A172 (cell line): ENCODE measurements at places on chromosomes 7 and 10. TPM values are rescaled to one million over a fixed set of nuclear protein-coding genes. Genes with fewer than 3 reads are reported as not detected.

- DNase-seq: no peak
These were observed 213.1 kb downstream of the PCDH15 start for GRCh38 chr10:54587971-54588370.

DNA sequence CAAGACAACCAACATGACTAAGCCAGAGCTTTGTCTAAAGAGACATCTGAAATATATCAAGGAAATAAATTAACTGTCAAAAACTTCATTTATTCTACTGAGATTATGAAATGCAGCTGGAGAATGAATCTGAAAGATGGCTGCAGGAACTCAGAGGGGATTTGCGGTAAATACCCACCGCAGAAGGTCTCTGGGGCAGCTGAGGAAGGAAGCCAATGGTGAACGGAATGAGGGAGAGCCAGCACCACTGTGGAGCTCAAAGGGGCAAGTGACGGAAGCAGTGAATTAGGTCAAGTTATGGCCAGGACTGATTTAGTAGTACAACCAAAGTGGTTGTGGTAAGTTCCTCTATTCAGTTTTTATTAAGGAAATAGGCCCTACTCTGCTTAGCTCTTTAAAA is 215.3 kb upstream of the GLI3 start:
- no peak for DNase-seq

GRCh38 chr10:128016423-128017060 is 109.6 kb downstream of the PTPRE start:
- DNase-seq: no peak

GRCh38 chr7:142808802-142809583 is 38.2 kb downstream of the PRSS2 start:
- DNase-seq: peak; percentile 97

GRCh38 chr7:82705517-82706260 is 262.1 kb upstream of the CACNA2D1 start:
- no peak for DNase-seq

DNA sequence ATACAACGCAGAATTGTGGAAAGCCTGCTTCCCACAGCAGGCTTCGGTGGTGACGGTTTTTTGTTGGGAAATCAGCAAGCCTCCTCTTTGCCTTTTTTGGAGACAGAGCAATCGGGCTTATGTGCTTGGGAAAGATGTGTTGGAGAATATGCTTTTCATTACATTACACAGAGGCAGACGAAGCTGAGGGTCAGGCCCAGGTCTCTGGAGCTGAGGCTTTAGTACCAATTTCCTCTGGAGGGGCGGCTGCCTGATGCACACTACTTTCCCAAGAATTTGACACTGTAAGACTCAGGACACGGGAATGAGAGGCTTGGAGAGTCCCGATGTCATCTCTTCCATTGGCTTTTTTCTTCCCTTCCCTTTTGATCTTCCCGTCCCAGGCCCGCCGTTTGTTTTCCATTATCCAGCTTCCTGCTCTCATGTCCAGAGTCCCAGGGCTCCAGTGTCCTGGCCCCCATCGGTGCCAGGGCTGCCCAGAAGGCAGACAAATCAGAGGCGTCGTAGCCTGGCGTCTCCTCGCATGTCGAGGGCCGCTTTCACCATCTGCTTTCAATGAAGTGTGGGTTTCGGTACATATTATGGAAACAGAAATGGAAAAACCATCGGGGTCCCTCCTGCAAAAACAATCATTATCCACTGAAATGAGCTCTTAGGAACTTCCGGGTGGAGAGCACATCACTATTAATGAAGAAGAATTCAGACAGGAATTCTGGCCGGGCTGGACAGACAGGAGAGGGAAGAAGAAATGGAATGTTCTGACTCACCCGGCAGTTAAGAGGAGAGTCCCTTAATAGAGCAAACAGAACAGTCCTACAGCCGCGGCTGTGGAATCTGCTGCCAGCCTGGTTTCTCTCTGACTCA is 123.0 kb upstream of the JCAD start:
- peak; percentile 92 for DNase-seq

GRCh38 chr7:100157334-100158228 is 942 bp downstream of the TRAPPC14 start:
- DNase-seq: peak; percentile 50

DNA sequence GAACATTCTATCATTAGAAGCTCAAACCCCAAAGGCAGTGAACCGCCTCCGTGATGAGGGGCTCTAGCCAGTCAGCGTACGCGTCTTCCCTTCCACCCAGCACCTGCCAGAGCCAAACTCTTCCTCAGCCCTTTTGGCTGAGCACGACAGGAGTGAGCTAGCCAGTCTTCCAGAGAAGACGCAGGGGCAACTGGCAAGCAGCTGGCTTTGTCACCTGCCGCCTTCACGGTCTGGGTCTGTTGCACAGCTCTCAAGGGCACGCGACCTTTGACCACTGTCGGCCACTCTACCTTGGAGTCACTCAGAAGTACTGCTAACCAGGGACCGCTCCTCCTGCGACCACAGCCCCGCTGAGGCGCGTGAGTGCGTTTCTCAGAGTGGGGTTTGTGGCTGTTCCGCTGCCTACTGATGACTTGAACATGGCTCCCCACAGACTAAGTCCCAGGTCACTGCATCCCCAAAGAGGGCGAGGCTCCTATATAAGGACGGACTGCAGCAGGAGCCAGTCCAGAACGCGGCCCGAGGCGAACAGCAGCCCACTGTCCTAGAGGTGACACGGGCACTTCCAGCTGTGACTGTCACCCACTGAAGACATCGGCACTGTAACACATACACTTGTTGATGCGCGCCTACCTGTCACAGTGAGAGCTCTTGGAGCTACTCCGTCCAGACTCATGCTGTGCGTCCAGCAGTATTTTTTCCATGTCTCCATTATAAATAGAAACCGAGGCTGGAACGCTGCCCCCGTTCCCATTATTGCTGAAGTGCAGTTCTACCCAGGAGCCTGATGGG is 8.4 kb downstream of the BNIP3 start:
- DNase-seq: no peak

- DNase-seq: no peak
These were observed 289.3 kb downstream of the GRID1 start for GRCh38 chr10:86077271-86077670.

- DNase-seq: no peak
These were observed 79.0 kb upstream of the CELF2 start for GRCh38 chr10:10938676-10939075.

DNA sequence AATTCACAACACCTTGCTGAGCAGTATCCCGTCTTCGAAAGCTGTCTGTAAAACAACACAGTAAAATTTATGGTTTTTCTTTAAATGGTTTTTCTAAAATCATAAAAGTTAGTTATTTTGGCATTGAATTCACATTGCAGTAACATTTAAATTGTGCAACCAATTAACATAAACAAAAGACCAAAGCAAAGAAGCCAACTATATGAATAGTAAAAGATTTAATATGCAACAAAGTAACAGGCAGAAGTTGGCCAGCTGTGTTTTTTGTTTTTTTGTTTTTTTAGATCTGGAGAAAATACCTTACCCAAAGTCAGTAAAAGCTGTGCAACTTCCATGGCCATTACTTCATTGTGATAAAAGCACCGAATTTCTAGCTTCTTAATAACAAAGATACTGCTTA is 11.3 kb downstream of the SRI start:
- no peak for DNase-seq

- no peak for DNase-seq
These were observed 101.0 kb downstream of the SKIDA1 start for GRCh38 chr10:21424459-21424861.

DNA sequence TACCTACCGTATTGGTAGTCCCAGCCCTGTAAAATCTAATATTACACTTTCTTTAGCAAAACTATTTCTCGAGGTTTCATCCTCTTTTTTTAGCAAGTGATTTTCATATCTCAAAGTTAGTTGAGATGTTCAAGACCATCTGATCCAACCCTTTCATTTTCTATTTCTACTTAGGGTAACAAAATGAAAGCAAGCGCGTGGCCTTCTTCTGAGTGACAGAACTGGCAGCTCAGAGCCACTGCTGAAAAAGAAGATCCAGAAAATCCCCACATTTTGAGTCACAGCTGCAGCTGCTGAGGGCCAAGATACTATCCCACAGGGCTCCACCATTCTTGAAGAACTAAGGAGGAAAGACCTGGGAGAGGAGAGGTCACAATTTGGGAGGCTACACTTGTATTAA is 24.8 kb upstream of the ZNF800 start:
- no peak for DNase-seq

DNA sequence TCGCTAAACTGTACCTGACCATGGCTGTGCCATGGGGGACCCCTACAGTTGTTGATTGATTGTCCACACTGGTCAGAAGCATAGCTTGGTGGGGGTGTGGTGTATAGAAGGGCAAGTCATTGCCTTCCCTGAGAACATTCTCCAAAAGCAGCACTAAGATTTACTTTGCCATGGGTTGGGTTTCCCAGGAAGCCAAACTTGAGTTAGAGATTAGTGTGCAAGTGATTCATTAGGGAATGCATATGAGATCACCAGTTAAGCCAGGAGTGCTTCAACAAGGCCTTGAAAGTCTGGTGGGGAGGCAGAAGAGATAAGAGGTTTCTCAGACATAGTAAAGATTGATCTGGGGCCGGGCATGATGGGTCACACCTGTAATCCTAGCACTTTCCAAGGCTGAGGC is 21.4 kb upstream of the TPST1 start:
- peak; percentile 69 for DNase-seq

- DNase-seq: peak; percentile 82
These were observed 46.4 kb upstream of the TMEM72 start for GRCh38 chr10:44864637-44865288.

DNA sequence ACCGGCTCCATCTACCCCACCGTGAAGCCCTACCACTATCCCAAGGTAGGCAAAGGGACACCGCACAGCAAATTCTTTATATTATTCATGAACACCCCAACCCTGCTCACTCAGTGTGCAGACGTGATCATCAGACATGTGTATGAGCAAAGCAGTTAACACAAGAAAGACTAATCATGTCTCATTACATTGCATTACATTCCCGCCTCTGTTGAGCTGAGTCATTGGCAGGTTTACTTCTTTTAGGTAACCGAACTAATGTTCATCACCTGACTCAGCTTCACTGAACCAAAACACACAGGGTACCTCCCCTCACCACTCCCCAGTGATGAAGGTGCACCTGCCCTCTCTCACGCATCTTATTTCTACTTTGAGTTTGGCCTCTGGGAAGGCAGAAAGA is 233.4 kb downstream of the PAXIP1 start:
- DNase-seq: no peak

- DNase-seq: no peak
These were observed 107.5 kb downstream of the MTPAP start for GRCh38 chr10:30241422-30242110.

- DNase-seq: no peak
These were observed 1.7 kb upstream of the IGFBP3 start for GRCh38 chr7:45922810-45923209.

GRCh38 chr7:930975-931758 is 23.3 kb downstream of the ADAP1 start:
- no peak for DNase-seq

- DNase-seq: no peak
These were observed 1.3 kb downstream of the HHEX start for GRCh38 chr10:92690915-92691590.

DNA sequence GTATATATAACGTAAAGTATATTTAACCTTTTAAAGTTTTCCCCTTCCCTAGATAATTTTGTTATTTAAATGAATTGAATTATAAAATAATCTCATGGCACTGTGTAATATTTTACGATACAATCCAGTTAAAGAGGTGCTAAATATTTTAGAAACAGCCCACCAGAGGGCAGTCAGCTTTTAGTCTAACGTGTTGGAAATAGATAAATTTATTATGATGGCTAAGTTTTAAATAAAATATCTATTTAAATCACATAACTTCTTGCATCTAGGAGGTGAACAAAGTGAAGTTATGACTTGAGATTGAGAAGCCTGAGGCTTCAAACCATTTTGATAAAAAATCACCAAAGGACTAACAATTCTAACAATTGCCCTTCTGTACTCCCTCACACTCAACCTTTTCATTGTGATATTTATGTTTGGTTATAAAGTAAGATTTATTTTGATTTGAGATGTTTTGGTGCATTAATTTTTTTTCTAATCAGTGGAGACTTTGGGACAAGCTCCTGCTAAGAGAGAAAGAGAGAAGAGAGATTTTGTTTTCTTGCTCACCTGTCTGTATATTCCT is 171.5 kb upstream of the SP4 start:
- DNase-seq: peak; percentile 54

GRCh38 chr10:75263806-75264205 is 28.0 kb upstream of the COMTD1 start:
- DNase-seq: no peak

- no peak for DNase-seq
These were observed 420.3 kb upstream of the POM121L12 start for GRCh38 chr7:52615021-52615695.

DNA sequence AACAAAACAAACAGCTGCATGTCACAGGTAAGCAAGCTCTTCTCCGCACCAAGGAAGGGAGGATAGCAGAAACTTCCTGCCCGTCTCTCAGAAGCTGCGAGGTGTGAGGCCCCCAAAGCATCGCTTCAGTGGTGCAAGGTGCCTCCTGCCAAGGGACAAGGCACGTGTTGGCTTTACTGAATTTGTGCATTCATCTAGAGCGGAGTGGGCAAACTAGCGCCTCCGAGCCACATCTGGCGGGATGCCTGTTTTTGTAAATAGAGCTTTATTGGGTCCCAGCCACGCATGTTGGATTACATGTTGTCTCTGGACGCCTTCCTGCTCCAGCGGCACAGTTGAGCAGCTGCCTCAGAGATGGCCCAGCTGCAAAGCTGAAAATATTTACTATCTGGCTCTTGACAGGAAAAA is 27.7 kb downstream of the PHYH start:
- no peak for DNase-seq

GRCh38 chr10:86857128-86857721 is 100.2 kb downstream of the MMRN2 start:
- no peak for DNase-seq

GRCh38 chr10:12595936-12596576 is 246.7 kb downstream of the CAMK1D start:
- DNase-seq: no peak

- DNase-seq: peak; percentile 33
These were observed 43.3 kb downstream of the POLR1F start for GRCh38 chr7:19665399-19666008.

GRCh38 chr10:59879363-59879913 is 26.9 kb downstream of the CCDC6 start:
- no peak for DNase-seq

The NRBF2 gene
- 25.6 and 26.4 TPM in 2 replicates for total RNA-seq

The GDF10 gene
- total RNA-seq: not detected in 2 replicates

The AKR1C8 gene
- total RNA-seq: not detected in 2 replicates

The ELMO1 gene
- total RNA-seq: 12.9 and 24.0 TPM in 2 replicates

The SEC31B gene
- 1.4 TPM in 2 replicates for total RNA-seq

The CLRN3 gene
- 0.31 TPM in 1 of 2 replicates, not detected in the other for total RNA-seq

The AIFM2 gene
- 15.3 and 16.3 TPM in 2 replicates for total RNA-seq

The LSM5 gene
- 181 and 372 TPM in 2 replicates for total RNA-seq

The DNAH11 gene
- total RNA-seq: 6.2 and 12.6 TPM in 2 replicates

The MYL7 gene
- not detected in 2 replicates for total RNA-seq

The ERVW-1 gene
- total RNA-seq: not detected in 2 replicates

The VWC2 gene
- total RNA-seq: not detected in 2 replicates

The CYCS gene
- total RNA-seq: 185 and 287 TPM in 2 replicates

The CTNNA3 gene
- under 0.01 TPM in 1 of 2 replicates, not detected in the other for total RNA-seq

The CLEC2L gene
- not detected in 2 replicates for total RNA-seq

The SPAM1 gene
- not detected in 2 replicates for total RNA-seq

The TRPV5 gene
- total RNA-seq: 0.22 TPM in 1 of 2 replicates, not detected in the other
